AG09309 (cell line): ENCODE measurements at places on chromosomes 6 and 20.

- no peak for DNase-seq
These were observed 454.5 kb upstream of the JAG1 start for GRCh38 chr20:11128220-11128718.

DNA sequence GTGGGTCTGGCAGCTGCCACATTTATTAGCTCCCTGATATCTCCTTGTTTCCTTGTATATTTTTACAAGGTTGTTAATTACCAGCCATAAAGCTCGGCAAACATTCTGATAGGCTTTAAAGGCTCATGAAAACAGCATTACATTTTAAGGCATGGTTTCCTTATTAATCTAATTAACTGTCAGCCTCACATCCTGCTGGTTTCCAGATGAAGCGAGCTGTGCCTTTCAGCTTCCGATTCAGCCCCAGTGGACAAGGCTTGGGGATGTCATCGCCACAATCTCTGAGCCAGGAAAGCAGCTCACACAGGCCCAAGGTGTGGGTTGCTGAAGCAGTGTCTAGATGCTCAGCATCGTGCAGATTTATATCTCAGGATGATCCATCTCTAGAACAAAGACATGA is 66.0 kb upstream of the RALY start:
- no peak for DNase-seq

- no peak for DNase-seq
These were observed 17.2 kb upstream of the SCP2D1 start for GRCh38 chr20:18796282-18796833.

DNA sequence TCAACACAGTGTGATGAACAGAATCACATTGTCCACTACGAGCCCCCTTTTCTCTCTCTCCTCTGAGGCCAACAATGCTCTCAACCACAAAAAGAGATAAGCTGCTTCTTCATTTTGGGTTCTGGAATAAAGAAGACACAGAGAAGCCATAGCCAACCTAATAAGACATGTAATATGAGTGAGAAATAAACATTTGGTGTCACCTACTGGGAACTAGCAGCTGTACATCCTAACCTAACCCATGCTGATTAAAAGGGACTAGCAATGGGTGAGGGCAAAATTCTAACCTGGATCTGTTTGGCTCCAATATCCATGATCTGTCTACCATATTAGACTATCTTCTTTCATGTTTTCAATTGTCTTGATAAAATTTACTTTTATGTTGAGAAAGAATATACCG is 369.1 kb upstream of the MARCKS start:
- no peak for DNase-seq

- DNase-seq = no peak
These were observed 35.3 kb downstream of the SPDEF start for GRCh38 chr6:34520645-34521462.

GRCh38 chr6:36550473-36551000 is 3.3 kb upstream of the STK38 start:
- DNase-seq = no peak

GRCh38 chr6:129957941-129958898 is 60.2 kb upstream of the L3MBTL3 start:
- no peak for DNase-seq

DNA sequence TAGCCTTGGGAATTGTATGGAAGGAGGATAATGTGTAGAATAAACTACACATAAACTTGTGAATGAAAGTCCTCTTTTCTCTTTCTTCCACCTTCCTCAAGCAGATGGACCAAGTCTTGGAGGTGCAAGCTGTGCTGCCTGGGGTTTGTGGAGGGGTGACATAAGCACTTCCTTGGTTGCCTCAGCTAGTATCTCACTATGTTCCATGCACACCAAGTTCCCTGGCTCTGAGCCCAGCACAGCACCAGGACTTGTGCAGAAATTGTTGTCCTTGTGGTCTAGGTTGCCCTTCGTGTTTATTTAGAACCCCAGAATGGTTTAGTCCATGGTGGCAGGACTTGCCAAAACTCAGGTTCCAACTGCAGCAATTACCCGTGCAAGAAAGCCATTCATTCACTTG is 110.3 kb downstream of the MEI4 start:
- DNase-seq = no peak

DNA sequence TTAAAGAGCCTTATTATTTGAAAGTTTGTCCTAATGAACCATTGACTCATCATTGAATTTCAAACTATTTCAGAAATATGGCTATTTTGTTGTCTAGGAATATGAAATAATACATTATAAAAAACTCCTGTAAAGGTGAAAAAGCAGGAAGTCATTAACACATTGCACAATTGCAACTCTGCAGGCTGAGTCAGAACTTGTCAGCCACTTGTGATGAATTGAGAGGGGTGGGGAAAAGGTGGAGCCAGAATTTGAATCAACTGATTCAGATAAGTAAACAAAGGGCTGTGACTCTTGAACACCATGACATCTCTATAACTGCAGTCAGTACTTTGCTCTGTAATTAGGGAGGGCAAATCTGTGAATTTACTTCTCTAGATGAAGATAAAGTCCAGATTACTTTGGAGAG is 6.0 kb downstream of the C6orf141 start:
- DNase-seq = no peak

GRCh38 chr20:44571362-44571988 is 10.9 kb upstream of the PKIG start:
- DNase-seq = no peak

- DNase-seq = no peak
These were observed 67.6 kb downstream of the BLOC1S5 start for GRCh38 chr6:7996538-7997111.

GRCh38 chr20:42779216-42779615 is 410.5 kb downstream of the PTPRT start:
- DNase-seq = no peak

DNA sequence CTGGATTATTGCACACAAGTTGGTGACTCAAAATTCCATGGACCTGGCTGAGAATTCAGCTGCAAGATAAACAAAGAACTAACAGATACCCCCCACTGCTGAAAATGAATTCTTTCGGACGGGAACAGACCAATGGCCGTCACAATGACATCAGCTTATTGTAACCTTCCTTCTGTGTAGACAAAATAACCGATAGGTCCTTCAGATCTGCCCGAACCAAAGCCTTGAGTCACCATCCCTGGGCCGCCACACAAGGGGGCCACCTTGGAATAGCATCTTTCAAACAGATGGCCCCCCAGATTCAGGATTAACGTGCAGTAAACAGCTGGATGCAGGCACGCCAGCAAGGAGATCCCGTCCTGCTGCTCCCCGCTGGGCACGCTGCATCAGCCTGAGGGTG is 214.0 kb upstream of the EXOC2 start:
- DNase-seq = peak; percentile 13

DNA sequence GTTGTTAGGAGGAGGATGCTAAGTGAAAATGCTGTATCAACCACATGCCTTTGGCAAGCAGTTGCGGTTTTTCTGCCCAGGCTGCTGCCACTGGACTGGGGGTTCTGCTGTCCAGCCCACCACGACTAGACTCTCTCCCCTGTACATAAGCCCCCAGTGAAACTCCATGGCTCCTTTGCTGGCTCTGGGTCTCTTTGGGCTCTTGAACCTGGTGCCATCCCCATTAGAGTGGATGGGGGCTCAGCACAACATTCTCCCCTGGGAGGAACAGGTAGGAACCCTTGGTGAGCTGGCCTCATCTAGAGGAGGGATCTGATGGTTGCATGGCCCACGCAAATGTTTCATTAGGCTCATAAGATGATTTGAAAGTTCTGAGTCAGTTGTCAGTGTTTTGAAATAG is 204.8 kb upstream of the KCNG1 start:
- DNase-seq = no peak

- no peak for DNase-seq
These were observed 122.0 kb downstream of the CDH4 start for GRCh38 chr20:61373956-61374545.

- no peak for DNase-seq
These were observed 174.3 kb downstream of the PDE10A start for GRCh38 chr6:165488624-165489295.

- DNase-seq = no peak
These were observed 19.6 kb upstream of the DSE start for GRCh38 chr6:116351101-116351500.

DNA sequence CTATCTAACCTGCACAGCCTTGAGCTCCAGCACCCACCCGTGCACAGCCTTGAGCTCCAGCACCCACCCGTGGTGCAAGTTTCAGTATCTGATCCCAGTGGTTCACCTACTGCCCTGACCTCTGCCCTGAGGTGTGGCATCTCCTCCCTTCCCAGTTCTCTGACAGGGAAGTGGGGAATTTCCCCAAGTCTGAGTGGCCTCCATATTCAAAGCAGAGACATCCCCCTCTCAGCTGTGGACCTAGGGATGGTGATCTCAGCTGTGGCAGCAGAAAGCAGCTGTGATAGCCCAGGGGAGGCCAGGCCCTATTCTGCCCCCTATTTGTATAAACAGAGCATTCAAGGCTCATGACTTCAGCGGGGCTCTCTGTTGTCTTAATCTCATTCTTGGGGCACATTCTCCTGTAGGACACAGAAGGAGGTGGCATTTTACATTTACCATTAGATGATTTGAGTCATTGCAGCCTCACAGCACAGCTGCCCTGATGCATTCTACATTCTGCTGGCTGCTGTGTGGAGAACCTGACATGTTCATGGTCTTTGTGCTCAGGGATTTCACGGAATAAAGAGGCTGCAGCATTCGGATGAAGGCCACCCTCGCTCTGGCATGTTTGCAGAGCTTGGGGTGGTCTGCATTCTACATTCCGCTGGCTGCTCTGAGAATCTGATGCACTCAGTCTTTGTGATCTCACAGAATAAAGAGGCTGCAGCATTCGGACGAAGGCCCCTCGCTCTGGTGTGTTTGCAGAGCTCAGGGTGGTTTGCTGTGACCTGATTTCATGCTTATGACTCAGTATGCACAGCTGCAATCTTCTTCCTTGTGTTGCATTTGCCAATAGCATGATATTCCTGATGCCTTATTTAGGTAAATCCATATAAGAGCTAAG is 16.9 kb downstream of the GPR31 start:
- no peak for DNase-seq

GRCh38 chr20:23658989-23659609 is 21.3 kb upstream of the CST3 start:
- DNase-seq = no peak

GRCh38 chr6:142071981-142072380 is 60.7 kb upstream of the GJE1 start:
- no peak for DNase-seq

DNA sequence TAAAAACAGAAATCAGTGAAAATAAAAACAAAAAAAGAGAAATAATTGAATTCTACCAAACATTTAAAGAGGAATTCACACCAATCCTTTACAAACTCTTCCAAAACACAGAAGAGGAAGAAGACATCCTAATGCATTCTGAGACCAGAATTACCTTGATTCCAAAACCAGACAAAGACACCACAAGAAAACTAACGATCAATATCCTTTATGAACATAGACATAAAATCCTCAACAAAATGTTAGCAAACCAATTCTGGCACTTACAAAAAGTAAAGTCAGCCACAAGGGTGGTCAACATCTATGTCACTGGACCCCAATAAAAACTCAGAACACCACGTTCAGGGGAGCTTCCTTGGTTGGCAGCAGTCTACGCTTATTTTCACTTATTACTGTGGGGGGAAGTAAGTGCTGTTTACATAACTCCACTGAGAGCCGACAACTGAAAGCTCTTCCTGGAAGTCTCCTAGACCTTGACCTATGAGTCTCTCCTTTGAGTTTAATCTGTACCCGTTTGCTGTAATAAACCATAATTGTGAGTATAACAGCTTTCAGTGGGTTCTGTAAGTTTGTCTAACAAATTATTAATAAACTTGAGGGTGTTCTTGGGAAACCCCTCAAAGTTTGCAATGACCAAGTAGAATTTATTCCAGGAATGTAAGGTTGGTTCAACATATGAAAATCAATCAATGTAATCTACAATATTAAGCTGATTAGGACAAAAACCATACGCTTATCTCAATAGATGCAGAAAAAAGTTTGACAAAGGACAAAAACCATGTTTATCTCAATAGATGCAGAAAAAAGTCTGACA is 24.5 kb downstream of the GZF1 start:
- DNase-seq = no peak

DNA sequence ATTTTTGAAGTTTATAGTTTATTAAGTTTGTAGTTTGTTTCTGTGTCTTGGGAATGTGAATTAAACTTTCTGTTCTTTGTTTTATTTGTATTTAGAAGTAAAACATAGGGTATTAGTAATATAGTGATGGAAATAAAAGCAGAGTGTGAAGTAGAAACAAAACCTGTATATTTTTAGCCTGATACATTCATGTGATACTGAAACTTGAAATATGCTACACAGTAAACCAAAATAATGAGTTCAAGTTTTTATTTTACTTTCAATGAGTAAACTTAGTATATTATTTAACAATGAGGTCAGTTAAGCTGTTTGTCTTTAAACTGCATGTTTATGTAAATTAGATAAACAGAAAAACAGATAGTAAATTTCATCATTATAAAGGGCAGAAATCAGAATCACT is 1592.6 kb downstream of the GRIK2 start:
- no peak for DNase-seq

- no peak for DNase-seq
These were observed 10.6 kb downstream of the KCNK17 start for GRCh38 chr6:39303425-39304153.

- no peak for DNase-seq
These were observed 154.1 kb downstream of the CD24 start for GRCh38 chr6:106820412-106820852.

- DNase-seq = no peak
These were observed 66.8 kb upstream of the IYD start for GRCh38 chr6:150301846-150302519.

- DNase-seq = no peak
These were observed 203.8 kb upstream of the LRFN2 start for GRCh38 chr6:40791004-40791403.

DNA sequence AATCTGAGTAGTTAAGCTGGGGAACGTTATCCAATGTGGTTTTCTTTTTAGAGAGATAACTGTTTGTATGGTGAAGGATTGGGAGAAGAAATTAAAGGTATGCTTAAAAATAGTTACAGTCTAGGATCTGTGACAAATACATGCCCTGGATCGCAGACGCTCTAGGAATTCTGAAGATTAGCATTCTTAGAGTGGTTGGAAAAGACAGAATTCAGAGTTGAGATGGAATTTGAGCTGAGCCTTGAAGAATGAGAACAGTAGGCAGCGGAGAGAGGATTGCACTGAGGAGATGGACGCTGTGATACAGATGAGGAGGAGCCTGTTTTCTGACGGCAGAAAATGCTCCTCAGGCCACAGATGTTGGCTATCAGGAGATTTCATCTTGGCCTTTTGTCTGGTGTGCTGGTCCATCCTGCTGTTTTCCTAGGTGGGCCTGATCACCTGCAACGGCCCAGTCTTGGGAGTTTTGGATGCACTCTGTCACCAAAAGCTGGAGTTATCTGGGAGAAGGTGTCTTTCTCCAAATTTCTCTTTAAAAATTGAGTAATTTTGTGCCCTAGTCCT is 48.3 kb upstream of the KIF25 start:
- DNase-seq = no peak
